ENCODE measurements at places on chromosomes 7 and 10. TPM values are rescaled to one million over a fixed set of nuclear protein-coding genes. Genes with fewer than 3 reads are reported as not detected.

DNA sequence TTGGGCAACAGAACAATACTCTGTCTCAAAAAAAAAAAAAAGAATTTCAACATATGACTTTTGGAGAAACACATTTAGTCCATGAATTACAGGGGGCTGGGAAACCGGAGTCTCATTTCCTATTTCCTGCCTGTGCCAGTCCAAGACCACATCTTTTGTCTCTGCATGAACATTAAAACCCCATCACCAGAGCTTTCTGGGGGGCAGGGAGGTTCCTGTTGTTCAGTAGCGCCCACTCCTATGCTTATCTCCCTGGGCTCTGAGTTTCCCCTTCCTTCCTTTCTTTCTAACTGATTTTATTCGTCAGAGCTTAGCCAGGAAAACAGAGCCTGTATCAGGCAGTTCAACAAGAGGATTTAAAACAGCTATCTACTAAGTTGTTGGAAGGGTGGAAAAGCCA lies 119.3 kb downstream of the CALN1 start:
- H3K4me3 ChIP-seq, result no peak overlapping the region
- no peak for DNase-seq
- H3K4me1 ChIP-seq, result no peaks in the 10 kb centered on the region
- H3K36me3 ChIP-seq, result no peaks in the 10 kb centered on the region

DNA sequence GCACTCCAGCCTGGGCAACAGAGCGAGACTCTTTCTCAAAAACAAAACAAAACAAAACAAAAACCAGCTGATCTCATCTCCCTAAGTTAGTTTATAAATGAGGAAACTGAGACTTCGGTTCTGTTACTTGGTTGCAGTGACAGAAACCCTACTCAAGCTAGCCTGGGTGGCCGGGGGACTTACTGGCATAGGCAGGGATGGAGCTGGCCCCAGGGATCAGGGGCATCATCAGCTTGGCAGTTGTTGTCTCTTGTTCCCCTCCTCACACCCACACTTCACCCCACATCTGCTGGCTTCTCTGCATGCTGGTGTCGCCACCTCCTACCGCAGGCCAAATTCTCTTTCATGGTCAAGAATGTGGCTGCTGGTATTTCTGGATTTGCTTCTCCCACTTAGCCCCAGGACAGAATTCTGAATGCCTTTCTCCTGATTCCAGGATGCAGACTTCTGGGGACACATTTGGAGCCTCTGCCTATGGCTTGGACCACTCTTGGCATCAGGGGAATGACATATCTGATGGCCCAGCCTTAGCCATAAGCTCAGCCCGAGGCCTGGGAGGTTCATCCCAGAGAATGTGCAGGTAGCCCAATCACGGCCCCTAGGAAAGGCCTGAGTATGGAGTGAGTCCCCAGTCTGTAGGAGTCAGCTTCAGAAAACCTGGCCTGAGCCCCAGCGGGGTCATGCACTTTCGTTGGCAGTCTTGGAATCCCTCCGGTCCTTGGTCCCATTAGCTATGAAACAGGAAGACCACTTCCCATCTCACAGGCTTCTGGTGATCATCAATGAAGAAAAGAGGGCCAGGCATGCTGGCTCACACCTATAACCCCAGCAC lies 41.6 kb upstream of the CTBP2 start:
- no peak overlapping the region for H3K4me3 ChIP-seq
- no peaks in the 10 kb centered on the region for H3K4me1 ChIP-seq
- peaks cover 3% of the 10 kb centered on the region for H3K27me3 ChIP-seq
- no peak overlapping the region for H3K27ac ChIP-seq
- no peak for DNase-seq

- no peaks in the 10 kb centered on the region for H3K27me3 ChIP-seq
- H3K36me3 ChIP-seq, result peaks cover 45% of the 10 kb centered on the region
- peaks cover 30% of the 10 kb centered on the region for H3K4me1 ChIP-seq
Measured at GRCh38 chr10:98414932-98415730, at the start of gene PYROXD2. Gene PYROXD2, minus strand, starts transcription at chr10:98415182. Its CDS starts 47 bp downstream, at chr10:98415135.

GRCh38 chr10:127736915-127737562 lies at the start of gene FOXI2:
Gene FOXI2, plus strand, starts transcription at chr10:127737185. Its CDS starts 89 bp downstream, at chr10:127737274.
- peak within 1 kb of the TSS; percentile 8 for H3K4me3 ChIP-seq
- H3K27ac ChIP-seq, result no peak within 1 kb of the TSS
- no peak for DNase-seq
- peaks cover 68% of the 10 kb centered on the region for H3K27me3 ChIP-seq
- peaks cover 11% of the 10 kb centered on the region for H3K4me1 ChIP-seq
- no peaks in the 10 kb centered on the region for H3K36me3 ChIP-seq

- no peak for DNase-seq
- H3K36me3 ChIP-seq, result peaks cover 60% of the 10 kb centered on the region
- no peak overlapping the region for H3K27ac ChIP-seq
- peaks cover 61% of the 10 kb centered on the region for H3K4me1 ChIP-seq
- H3K4me3 ChIP-seq, result no peak overlapping the region
- H3K27me3 ChIP-seq, result no peaks in the 10 kb centered on the region
Measured at GRCh38 chr10:43393606-43394360, 15.2 kb downstream of the HNRNPF start.

DNA sequence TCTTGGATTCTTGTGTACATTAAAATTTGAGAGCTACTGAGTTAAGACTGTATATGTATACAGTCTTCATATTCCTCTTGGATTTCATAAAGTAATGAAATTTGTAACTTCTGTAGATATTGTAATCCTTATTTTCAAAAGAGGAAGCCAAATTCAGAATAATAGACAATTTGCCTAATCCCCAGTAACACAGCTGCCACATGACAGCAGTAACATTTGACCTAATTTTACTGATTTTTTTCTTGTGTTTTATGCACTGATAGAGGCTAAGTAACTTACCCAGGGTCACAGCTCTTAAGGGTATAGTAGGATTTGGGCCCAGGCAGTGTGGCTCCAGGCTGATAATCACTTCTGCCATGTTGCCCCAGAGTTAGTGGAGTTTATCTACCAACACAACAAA lies 40.4 kb upstream of the IL6 start:
- DNase-seq, result no peak
- no peak overlapping the region for H3K4me3 ChIP-seq
- H3K27me3 ChIP-seq, result no peaks in the 10 kb centered on the region
- H3K27ac ChIP-seq, result no peak overlapping the region
- H3K4me1 ChIP-seq, result no peaks in the 10 kb centered on the region

DNA sequence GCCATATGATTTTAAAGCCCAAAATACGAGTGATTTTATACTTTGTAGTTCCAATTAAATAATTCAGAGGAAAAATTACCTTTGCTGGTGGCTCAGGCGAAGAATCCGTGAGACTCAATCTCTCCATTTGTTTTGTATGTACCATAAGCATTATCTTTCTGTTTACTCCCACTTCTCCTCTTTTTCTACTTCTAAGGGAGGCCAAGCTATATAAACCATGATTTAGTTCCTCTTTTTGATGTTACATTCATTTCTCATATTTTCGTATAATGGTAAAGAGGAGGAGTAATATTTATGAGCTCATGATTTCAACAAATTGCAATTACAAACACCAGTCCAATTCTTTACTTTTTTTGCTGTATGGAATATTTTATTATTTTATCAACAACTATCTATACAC lies 50.6 kb upstream of the TES start:
- DNase-seq, result no peak
- H3K4me1 ChIP-seq, result peaks cover 8% of the 10 kb centered on the region
- H3K36me3 ChIP-seq, result no peaks in the 10 kb centered on the region
- H3K27me3 ChIP-seq, result no peaks in the 10 kb centered on the region
- H3K4me3 ChIP-seq, result no peak overlapping the region

Gene CROT
- 9.5 TPM for total RNA-seq
